ENCODE measurements at places on chromosomes 7 and 10.

DNA sequence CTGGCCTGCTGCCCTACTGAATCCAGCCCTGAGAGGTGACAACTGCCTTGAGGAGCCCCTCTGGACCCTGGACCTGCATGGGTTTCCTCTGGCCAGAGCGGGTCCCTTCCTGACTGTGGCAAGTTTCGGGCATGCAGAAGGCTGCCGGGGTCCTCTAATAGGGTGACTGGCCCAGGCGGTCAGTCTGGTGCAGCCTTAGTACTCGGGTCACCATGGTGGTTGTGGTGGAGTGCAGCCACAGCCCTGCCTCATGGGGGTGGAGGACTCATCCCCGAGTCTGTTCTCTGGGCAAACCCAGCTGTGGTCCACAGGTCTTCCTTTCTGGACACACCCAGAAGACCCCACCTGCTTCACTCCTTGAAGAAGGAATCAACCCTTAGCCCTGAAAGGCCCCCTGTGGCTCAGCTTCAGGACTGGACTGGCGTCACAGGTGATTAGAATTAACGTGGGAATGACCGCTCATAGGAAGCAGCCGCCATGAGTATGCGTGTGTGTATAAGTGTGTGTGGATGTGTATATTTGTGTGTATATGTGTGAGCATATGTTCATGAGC, 28.7 kb downstream of the RAMP3 start:
- DNase-seq: no peak

- no peak for DNase-seq
Measured at GRCh38 chr7:1857487-1858421, 187.7 kb downstream of the ELFN1 start.

DNA sequence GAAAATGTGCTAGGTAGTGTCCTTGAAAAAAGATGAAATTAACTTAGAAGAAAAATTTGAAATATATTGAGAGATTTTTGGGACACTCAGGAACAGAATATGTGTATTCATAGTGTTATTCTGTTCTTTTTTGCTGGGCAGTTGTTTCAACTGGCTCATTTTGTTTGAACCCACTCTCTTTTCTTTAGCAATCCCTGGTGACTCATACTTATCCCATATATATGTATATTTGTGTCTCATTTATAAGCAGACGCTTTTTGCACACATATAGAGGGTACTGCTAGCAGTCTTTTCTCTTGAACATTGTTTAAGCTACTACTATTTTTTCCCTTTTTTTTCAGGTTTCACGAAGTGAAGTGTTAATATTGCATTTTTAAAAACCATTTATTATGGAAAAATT, 1.9 kb downstream of the EXOC6 start:
- no peak for DNase-seq

DNA sequence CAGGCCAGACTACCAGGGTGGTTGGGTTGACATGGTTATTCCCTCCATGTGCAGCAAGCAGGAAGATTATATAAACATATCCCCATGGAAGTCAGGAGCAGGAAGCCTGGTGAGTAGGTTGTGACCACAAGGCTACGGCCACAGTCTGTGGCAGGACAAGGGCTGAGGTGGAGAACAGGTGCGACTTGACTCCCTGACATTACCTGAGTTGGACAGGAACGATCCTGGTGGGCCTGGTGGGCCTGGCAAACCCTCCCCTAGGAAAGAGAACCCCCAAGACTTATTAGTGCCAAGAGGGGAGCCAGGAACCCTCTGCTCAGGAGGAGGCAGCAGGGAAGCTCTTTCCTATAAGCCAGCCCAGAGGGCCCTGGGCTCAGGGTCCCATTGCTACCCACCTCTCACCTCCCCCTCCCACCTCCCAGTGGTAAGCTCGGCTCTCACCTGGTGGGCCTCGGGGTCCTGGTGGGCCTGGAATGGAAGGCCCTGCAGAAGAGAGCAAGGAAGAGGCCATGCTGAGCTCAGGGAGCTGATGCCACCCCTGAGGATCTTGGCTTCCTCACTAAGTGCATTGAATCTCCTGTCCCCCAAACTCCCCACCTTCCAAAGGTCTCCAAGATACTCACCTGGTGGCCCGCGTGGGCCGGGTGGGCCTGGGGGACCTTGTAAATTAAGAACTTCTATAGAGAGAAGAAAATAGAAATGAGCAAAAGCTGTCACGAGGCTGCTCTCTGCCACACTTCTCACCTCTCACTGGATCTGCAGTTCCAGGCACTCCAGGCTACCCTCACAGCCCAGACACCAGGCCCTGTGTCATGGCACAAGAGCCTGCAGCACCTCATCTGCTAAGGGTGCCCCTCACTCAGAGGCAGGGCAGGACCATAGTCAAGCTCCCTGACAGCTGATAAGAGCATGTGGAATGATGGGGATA, 44.6 kb downstream of the COL17A1 start:
- DNase-seq: no peak

DNA sequence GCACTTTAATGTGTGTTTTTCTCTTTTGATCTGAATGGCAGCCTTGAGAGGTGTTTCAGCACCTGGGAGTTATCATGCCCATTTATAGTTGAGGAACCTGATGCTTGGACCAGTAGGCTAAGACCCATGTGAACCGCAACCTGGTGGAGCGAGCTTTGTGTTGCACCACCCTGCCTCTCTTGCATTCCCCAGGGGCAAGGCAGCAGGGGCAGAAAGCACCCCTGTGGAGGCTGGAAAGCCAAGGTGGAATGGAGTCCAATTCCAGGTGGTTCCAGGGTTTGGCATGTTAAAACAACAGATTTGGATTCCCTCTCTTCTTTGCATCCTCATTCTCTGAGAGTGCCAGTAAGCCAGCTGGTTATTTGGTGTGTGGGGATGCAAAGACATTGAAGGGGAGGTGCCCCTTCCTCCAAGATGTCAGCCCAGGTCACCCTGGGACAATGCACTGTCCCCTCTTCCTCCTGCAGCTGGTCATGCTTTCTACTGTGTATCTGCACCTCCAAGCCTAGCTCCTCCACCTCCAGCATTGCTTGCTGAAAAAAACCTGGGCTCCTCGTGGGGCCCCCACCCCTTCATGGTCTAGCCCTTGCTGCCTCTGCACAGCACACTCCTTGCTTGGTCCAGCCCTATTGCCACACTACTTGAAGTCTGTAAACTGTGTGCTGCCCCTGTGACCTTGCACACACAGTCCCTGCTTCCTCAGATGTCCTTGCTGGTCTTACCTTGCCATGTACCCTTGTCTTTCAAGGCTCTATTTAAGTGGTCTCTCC, 5.6 kb upstream of the CDH23 start:
- no peak for DNase-seq

GRCh38 chr7:117395743-117396142, 31.6 kb downstream of the ASZ1 start:
- DNase-seq: no peak

DNA sequence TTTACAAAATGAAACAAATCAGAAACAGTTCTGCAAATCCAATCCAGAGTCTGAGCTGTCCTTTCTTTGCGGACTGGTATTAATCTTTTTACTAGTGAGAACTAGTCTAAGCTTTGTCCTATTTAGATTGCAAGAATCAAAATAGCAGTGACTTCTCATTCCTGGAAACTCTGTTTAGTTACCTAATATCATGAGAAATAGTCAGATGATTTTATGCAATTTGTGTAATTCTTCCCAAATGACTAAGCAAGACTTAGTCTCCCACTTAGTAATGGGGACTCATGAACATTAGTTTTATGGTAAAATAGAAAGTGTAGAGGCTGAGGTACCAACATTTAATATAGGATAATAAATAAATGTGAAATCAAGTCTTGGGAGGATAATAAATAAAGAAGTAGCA, 341.3 kb downstream of the DNAJB9 start:
- DNase-seq: no peak

DNA sequence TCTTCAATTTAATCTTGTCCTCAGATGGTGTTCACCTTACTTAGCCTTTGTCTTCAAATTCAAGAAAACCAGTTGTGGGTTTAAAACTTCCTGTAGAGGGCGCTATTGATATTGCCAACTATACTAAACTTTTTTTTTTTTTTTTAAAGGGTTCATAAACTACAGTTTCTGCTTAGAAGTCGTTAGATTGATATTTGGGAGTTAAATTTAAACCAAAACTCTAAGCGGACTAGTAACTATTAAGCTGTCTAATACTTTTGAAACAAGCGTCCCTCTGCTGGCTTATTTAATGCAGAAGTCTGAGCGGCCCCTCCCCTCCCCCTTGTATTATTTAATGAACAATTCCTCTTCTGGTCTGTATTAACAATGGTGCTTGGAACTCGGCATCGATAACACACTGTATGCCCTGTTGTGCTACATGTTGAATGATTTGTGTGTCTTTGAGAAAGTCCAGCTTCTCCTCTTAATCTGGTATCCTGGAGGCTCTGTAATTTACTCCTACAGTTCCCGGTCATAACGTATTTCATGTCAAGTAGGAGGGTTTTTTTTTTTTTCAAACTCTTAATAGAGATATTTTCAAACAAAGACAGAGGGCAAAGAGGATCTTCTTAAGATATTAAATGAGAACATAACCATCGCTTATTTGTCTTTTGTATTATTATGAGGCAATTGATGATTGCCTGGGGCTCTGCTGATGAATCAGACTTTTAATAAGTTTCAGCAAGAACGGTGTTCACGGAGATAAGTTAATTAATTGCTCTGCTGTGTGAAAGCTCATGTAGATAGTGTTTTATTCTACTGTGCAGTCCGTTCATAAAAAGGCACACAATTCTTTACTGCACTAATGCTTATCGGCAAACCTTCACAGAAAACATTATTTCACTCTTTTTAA, 22.6 kb upstream of the CREB5 start:
- no peak for DNase-seq

DNA sequence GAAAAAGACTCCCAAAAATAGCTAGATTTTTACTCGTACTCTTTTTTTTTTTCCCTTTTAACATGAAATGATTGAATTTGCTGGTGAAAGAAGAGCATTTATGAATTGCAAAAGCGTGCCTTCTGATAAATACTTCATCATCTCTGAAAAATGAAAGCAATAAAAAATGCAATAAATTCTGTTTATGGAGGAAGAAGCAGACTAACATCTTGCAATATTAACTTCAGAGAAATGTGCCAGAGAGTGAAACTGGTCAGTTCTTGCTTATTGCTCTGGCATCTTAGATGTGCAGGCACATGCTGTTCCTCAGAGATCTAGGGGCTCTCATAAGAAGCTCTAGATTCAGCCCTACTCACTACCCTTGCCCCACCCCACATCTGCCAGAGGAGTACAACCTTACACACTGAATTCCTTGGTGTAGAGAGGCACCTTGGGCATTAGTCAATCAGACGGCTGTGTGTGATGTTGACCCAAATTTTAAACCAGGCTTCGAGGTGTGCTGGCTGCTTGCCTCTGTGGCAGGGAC, 891.1 kb upstream of the GHITM start:
- DNase-seq: no peak

DNA sequence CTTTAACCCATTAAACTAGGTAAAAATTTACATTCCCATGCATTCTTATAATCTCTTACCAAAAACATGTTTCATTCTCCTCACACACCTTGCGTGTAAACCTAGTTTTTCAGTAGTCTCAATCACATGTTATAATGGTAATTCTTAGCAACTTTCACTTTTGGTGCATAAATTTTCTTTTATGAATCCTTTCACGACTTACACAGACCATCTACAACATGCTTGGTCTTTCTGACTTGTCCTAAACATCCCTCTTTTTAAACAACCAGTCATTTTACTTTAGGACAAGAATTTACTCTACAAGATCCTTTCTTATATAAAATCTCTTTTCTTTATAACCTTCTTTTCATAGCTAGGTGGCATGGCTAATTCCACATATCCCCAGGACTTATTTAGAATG, 25.8 kb downstream of the FBXL13 start:
- no peak for DNase-seq

- DNase-seq: no peak
Measured at GRCh38 chr10:84198206-84198915, 4.0 kb downstream of the CDHR1 start.

DNA sequence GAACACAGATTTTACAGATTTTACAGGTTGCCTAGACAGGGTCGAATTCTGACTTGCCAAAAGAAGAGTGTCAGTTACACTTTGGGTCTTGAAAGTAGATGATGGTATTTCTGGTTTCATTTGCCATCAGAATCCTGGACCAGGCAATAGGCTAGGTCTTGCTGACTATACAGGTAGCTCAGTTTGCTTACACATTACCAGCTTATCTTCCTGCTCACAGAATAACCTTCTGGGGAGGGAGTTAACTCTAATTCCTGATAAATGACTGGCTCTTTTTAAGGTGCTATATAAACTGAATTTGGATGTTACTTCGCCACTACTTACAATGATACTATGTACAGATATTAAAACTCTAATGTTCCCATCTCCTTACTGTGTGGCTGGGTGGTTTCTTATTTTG, 39.8 kb downstream of the GBF1 start:
- no peak for DNase-seq

DNA sequence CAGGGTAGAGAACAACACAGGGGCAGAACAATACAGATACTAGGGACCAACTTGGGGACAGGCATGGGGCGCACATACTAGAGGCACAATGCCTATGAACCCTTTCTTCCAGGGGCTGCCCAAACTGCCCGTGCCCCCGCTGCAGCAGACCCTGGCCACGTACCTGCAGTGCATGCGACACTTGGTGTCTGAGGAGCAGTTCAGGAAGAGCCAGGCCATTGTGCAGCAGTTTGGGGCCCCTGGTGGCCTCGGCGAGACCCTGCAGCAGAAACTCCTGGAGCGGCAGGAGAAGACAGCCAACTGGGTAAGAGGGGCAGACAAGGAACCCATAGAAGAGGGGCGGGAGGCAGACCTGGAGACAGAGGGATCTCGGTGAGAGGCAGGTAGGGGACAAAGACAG, 5.8 kb downstream of the CHAT start:
- DNase-seq: no peak

GRCh38 chr7:80335511-80336231, 176.2 kb downstream of the GNAT3 start:
- DNase-seq: no peak

DNA sequence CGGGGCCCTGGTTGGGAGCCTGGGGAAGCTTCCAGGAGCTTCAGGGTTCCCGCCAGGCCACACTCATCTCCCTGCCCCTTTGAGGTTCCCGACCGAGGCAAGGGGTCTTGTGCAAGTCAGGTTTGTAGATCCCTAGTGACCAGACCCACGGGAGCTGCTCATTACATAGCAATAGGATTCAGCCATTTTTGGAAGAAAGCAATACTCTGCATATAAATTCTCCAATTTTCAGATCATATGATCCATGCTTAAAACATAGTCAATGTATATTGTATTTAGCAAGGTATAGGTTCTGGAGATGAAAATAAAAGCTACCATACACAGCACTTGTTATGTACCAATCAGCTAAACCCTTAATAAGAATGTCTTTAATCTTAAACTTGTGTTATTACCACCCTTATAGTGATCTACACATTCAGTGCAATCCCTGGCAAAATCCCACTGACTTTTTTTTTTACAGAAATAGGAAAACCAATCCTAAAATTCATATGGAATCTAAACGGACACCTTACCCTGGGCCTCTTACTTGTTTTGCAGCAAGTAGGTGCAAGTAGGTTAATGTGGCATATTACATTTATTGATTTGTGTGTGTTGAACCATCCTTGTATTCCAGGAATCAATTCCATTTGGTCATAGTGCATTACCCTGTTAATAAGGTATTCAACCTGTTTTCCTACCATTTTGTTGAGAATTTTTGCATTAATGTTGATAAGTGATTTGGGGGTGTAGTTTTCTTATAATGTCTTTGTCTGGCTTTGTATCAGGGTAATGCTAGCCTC, 13.8 kb upstream of the FKBP9 start:
- no peak for DNase-seq

- no peak for DNase-seq
Measured at GRCh38 chr7:34133356-34133982, 228.1 kb downstream of the BMPER start.

Data from stimulated activated CD4-positive, alpha-beta T cell treated with anti-CD3 and anti-CD28 coated beads, Interleukin-1b, Interleukin-23, amount 100 ng/mL, for 1 hour (primary cell).